ENCODE measurements at places on chromosomes 7 and 10.
A peak's percentile ranks its signal among the peaks of the same experiment; 100 is the strongest.

DNA sequence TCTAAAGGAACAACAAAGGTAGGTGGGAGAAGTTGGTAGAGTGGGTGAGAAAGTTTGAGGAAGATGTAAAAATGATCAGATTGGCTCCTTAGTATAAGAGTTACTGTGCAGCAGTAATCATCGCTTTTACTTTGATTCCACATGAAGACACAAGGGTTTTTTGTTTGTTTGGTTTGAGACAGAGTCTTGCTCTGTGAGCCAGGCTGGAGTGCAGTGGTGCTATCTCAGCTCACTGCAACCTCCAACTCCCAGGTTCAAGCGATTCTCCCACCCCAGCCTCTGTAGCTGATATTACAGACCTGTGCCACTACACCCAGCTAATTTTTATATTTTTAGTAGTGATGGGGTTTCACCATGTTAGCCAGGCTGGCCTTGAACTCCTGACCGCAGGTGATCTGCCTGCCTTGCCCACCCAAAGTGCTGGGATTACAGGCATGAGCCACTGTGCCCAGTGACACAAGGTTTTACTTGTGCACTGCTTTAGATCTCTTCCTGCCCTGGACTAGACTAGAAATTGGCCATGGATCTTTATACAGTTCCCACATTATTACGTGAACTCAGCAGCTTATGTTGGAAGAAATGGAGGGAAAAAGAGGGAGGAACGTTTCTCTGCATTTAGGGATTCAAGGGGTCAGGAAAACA lies 10.7 kb downstream of the LUC7L2 start:
- H3K4me3 ChIP-seq, result no peak overlapping the region
- peaks cover 40% of the 10 kb centered on the region for H3K4me1 ChIP-seq
- H3K36me3 ChIP-seq, result no peaks in the 10 kb centered on the region

GRCh38 chr10:58334817-58335305 lies at the start of gene UBE2D1:
TSS of gene UBE2D1 (plus strand) at chr10:58335006. CDS start at chr10:58335202, 196 bp downstream.
- H3K4me1 ChIP-seq, result peaks cover 11% of the 10 kb centered on the region
- no peaks in the 10 kb centered on the region for H3K27me3 ChIP-seq
- H3K27ac ChIP-seq, result no peak within 1 kb of the TSS
- DNase-seq, result peak; percentile 93
- no peaks in the 10 kb centered on the region for H3K36me3 ChIP-seq

DNA sequence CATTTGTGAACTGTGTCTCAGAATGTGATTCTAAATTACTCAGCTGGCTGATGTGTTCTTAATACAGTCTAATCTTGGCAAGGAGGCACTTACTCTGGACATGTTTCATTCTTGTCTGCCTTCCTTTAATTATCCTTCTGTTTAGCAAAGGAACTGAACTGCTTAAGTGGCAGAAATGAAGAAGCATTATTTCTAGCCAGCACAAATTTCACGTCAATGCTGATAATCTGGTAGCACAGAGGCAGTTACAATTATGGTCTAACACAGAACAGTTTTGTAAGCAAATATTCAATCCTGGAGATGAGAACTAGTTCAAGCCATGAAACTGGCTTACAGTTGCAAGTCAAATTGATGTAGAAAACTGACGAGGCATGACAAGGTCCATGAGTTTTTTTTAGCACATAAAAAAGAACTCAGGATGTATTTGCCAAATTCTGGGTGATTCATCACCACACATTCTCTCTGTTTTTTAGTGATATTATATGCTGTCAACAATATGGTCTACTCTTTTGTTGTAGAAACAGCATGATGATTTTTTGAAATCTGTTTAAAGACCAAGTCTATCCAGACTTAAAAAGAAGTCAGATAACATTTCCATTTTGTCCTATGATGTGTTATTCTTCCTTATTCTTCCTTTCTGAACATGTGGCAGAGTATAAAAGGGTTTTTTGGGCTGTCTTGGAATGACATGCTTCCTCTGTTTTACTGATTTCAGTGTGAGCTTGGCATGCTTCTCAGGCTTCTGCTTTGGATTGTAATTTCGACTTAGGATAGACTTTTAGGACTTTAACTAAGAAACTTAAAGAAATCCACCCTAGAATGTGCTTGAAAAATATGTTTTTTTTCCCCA lies 154.8 kb downstream of the DNAJB9 start:
- 0 out of 2 replicates have a peak, but pooled peaks cover 5% of the 10 kb centered on the region for H3K4me1 ChIP-seq
- no peaks in the 10 kb centered on the region for H3K36me3 ChIP-seq
- H3K4me3 ChIP-seq, result no peak overlapping the region
- H3K27me3 ChIP-seq, result no peaks in the 10 kb centered on the region
- no peak overlapping the region for H3K27ac ChIP-seq

- no peaks in the 10 kb centered on the region for H3K4me1 ChIP-seq
- H3K36me3 ChIP-seq, result no peaks in the 10 kb centered on the region
- H3K27ac ChIP-seq, result no peak overlapping the region
- no peak for DNase-seq
- H3K4me3 ChIP-seq, result no peak overlapping the region
Observed at GRCh38 chr10:71502851-71503250, 106.1 kb downstream of the CDH23 start.

DNA sequence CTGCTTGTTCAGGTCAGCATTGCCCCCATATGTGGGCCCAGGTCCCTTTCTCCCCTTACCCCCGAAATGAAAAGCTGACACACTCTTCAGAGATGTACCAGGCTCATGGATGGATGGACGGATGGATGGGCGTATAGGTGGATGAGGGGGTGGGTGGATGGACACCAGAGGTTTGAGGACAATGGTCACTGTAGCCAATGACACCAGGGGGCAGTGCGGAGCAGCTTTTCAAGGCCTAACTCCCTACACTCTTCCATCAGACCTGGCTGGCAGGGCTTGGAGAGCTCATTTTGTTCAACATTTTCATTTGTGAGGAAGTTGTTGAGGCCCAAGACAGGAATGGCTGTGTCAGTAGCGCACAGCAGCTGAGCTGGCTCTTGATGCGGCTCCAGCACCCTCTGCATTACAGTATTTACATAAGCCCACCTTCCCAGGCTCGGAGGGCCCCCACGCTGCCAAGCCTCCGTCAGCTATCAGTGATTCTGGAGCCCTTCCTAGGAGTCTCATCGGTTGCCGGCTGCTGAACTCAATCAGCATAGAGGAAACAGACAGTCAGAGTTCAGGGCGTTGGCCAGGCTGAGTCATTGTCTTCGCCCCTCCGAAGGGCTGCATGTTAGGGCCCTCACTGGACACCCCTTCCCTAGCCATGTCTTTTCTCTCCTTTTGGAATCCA lies 11.6 kb upstream of the FFAR4 start:
- H3K27me3 ChIP-seq, result no peaks in the 10 kb centered on the region
- DNase-seq, result peak; percentile 93
- H3K4me1 ChIP-seq, result peaks cover 8% of the 10 kb centered on the region
- no peak overlapping the region for H3K27ac ChIP-seq
- H3K36me3 ChIP-seq, result no peaks in the 10 kb centered on the region

DNA sequence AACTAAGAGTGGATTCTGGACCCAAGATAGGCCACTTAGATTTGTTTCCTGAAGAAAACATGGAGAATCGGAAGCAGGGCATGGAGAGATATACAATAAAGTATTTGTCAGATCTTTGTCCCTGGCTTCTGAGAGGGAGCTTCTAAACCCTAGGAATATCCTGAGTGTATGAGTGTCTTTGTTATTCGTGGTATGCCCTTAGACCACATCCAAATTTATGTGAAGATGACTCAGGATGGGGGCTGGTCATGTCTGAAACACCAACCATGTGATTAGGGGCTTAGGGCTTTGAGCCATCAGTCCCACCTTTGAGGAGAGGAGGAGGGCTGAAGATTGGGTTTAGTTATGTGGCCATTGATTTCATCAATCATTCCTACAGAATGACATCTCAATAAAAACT lies 69.7 kb upstream of the PLPP4 start:
- no peaks in the 10 kb centered on the region for H3K27me3 ChIP-seq
- H3K36me3 ChIP-seq, result no peaks in the 10 kb centered on the region
- no peak for DNase-seq

- no peaks in the 10 kb centered on the region for H3K27me3 ChIP-seq
- no peak overlapping the region for H3K27ac ChIP-seq
- no peaks in the 10 kb centered on the region for H3K4me1 ChIP-seq
- H3K36me3 ChIP-seq, result no peaks in the 10 kb centered on the region
Observed at GRCh38 chr10:5334196-5334880, 30.4 kb upstream of the UCN3 start.

DNA sequence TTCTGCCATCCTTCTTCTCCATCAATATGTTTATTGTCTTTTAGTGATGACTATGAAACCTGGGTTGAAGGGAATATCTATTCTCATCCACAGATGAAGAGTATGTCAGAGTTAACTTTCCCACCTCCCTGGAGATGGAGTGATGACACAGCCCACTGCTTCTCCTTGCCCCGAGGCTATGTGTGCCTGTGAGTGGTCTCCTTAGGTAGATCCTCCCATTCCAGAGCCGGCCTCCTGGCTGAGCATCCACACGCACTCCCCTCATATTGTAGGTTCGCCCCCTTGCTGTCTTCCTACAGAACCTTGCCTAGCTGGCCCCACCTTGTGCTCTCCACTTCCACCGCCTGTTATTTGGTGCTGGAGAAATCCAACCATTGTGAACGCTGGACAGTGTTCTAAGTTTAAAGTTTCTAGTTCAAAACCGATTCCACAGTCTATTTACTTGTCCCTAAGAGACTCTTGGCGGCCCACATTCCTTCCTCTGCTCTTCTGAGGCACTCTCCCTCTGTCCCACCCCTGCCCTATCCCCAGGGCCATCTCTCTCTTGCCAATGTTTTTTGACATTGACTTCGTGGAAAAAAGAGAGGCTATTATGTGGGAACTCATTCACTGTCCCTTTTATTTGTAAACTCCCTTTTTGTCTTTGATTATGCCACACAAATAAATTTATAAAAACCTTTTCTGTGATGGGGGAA lies 168.0 kb downstream of the ZNF438 start:
- H3K36me3 ChIP-seq, result no peaks in the 10 kb centered on the region
- H3K27me3 ChIP-seq, result no peaks in the 10 kb centered on the region
- no peak overlapping the region for H3K27ac ChIP-seq
- DNase-seq, result no peak
- no peak overlapping the region for H3K4me3 ChIP-seq

DNA sequence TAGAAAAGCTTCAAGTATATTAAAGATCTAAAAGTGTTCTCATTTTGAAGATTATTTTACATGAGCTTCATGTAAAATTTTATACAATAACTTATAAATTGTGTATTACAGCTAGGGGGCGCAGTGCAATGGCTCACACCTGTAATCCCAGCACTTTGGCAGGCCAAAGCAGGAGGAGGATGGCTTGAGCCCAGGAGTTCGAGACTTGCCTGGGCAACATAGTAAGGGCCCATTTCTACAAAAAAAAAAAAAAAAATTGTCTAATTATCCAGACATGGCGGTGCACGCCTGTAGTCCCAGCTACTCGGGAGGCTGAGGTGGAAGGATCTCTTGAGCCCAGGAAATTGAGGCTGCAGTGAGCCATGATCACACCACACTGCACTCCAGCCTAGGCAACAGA lies 16.6 kb downstream of the ACBD5 start:
- H3K36me3 ChIP-seq, result 0 out of 2 replicates have a peak, but pooled peaks cover 2% of the 10 kb centered on the region
- H3K27me3 ChIP-seq, result no peaks in the 10 kb centered on the region
- no peak overlapping the region for H3K27ac ChIP-seq
- DNase-seq, result peak; percentile 77

DNA sequence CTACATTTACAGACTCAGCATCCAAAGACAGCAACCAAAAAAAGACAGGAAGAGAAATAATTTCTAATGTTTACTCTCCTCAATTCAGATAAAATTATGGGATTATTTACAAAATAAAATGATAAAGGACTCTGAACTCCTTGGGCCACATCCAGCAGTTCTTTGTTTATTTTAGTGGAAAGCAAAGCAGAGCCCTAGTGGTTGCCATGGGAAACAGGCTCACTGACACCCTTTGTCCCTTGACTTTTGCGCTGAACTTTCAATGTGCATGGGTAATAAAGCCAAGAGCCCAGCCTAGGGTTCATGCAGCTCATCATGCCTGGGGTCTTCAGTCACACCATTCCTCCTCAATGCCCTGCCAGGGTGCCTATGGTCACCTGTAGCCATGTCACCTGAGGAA lies 442.6 kb upstream of the IGFBP3 start:
- H3K4me1 ChIP-seq, result no peaks in the 10 kb centered on the region
- no peak overlapping the region for H3K4me3 ChIP-seq
- no peaks in the 10 kb centered on the region for H3K27me3 ChIP-seq
- no peaks in the 10 kb centered on the region for H3K36me3 ChIP-seq
- H3K27ac ChIP-seq, result no peak overlapping the region

GRCh38 chr7:27030393-27031050 lies 65.3 kb downstream of the HOXA1 start:
- no peaks in the 10 kb centered on the region for H3K36me3 ChIP-seq
- DNase-seq, result peak; percentile 47
- no peak overlapping the region for H3K27ac ChIP-seq

DNA sequence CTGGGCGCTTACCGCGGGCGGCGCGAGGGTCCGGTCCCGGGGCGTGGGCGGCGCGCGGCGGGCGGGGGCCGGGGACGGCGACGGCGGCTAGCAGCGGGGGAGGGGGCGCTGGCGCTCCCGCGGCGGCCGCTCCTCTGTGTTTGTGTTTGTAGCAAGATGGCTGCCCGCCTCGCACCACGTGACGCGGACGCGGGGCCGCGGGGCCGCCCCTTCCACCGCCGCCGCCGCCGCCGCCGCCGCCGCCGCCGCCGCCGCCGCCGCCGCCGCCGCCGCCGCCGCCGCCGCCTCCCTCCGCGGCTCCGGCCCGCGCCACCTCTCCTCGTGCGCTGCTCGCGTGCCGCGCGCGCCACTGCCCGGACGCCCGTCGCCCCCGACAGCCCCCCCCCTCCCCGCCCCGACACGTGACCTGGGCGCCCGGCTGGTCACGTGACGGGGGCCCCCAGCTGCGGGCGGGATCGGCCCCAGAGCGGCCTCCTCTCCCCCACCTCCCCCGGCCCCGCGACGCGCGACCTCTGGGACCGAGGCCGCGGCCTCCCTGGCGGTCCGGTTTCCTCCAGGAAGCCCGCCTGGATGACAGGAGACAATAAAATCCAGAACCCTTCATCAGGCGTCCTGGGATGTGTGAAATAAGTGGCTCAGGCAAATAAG lies at the start of gene GIGYF1:
Gene GIGYF1 (minus strand): TSS at position 153 of the 648 bp plus-strand sequence. CDS start 6,012 bp downstream, outside the sequence.
- H3K27ac ChIP-seq, result peak within 1 kb of the TSS; percentile 92
- peaks cover 22% of the 10 kb centered on the region for H3K4me1 ChIP-seq
- peak within 1 kb of the TSS; percentile 96 for H3K4me3 ChIP-seq

GRCh38 chr7:77244222-77244934 lies 44.8 kb upstream of the FGL2 start:
- H3K4me1 ChIP-seq, result peaks cover 15% of the 10 kb centered on the region
- H3K4me3 ChIP-seq, result no peak overlapping the region
- no peaks in the 10 kb centered on the region for H3K27me3 ChIP-seq

GRCh38 chr10:6842722-6843121 lies 262.6 kb upstream of the PRKCQ start:
- H3K4me1 ChIP-seq, result no peaks in the 10 kb centered on the region
- no peak overlapping the region for H3K4me3 ChIP-seq
- H3K36me3 ChIP-seq, result 0 out of 2 replicates have a peak, but pooled peaks cover 4% of the 10 kb centered on the region
- no peak overlapping the region for H3K27ac ChIP-seq
- no peaks in the 10 kb centered on the region for H3K27me3 ChIP-seq
- DNase-seq, result no peak

- no peaks in the 10 kb centered on the region for H3K27me3 ChIP-seq
- no peak overlapping the region for H3K4me3 ChIP-seq
- H3K27ac ChIP-seq, result no peak overlapping the region
- H3K36me3 ChIP-seq, result no peaks in the 10 kb centered on the region
- no peak for DNase-seq
Observed at GRCh38 chr10:60977161-60978122, 33.5 kb upstream of the RHOBTB1 start.

Measured in GM23338 (cell line).